Activated CD8-positive, alpha-beta T cell treated with anti-CD3 and anti-CD28 coated beads, Interleukin-2, amount 10 ng/mL, durations not matched to agents 7 days and 5 days (primary cell): ENCODE measurements at places on chromosomes 5 and 9.
A peak's percentile ranks its signal among the peaks of the same experiment; 100 is the strongest.

DNA sequence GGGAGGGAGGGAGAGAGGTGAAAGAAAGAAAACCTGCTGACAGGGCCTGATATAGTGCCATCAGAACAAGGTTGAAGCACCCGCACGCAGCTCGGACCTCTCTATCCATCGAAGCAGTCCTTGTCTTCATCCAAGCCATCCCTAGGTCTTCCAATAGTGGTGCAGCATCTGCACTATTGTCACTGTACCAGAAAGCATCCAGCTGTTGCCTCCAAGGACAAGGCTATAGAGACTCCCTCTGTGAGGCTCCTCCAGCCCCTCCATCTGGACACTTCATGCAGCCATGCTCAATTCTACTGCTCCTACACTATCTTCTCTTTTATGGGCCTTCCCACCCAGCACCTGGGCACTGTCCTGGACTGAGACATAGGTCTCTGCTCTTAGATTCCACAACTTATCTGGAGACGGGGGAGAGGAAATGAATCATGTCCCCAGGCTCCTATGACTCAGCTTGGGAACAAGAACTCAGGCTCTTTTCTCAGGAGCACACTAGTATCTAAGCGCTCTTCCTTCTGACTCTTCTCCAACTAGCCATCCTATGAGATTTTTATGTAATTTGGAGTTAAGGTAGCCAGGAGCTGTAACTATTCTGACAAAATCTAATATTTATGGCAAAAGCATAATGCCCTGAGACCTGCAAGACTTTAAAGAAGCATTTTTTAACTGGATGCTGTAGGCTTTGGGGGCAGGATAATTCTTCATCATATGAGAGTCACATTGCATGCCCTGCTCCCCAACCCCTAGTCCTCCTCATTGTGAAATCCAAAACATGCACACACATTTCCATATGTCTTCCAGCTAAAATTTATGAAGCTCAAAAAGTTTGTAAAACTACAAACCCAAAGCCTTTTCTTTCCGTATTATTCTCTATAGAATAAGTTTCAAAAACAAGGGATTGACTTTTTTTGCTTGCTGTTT is 446.8 kb downstream of the CCDC171 start:
- DNase-seq: no peak

DNA sequence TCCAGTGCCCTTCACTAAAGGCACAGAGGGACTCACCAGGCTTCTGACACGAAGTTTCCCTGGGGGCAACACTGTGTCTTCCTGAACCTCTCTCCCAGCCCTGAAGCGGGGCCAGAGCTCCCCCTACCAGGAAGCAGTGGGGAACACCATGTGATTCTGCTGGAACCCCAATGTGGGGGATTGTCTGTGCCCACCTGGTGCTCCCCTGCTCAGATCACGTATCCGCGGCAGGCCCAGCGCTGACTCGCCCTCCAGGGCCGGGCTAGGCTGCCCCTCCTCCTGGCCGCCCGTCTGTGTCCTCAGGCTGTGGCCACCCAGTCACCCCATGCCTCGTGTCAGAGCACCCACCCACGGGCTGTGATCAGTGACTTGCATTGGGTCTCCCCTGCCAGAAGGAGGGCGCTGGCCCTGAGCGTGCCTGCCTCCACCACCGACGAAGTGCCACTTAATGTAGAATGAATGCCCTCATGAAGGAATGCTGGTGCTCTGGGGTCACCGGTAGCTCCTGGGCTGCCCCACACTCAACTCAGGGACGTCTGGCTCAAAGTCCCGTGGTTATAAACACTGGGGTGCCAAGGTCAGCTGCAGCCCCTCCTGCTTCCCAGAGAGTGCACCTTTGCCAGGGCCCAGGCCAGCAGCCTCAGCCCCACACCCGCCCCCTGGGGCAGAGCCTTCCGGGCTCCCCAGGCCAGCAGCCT is 22.1 kb downstream of the SARDH start:
- peak; percentile 49 for DNase-seq

GRCh38 chr9:24359046-24359445 is 186.7 kb downstream of the IZUMO3 start:
- no peak for DNase-seq

- no peak for DNase-seq
Measured at GRCh38 chr9:108642871-108643270, 212.9 kb downstream of the ACTL7B start.

- DNase-seq: no peak
Measured at GRCh38 chr5:137486707-137487106, 12.4 kb downstream of the SPOCK1 start.
